ENCODE measurements at places on chromosomes 4 and X.

DNA sequence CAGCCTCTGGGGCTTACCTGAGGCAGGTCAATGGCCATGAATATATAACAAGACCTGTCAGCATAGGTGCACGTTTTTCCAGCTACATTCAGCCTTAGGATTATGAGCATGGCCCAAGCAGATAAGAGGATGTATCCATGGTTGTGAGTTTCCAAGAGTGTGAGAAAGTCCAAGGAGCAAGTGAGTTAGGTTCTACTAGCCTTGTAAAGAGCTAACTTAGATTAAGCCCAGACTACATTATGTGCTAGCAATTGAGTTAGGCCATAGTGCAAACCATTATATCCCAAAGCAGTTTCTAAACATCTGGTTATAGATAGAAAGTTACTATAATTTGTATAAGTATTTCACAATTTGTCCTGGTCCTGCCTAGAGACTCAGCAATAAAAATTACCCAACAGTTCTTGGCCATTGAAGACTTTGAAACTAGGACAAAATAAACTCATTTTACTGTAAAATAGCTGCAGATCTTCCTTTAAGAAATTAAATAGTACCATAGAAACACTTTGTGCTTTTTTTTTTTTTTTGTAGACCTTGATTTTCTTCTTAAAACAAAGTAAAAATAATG is 312.0 kb downstream of the CAMK2D start:
- no peak for DNase-seq

DNA sequence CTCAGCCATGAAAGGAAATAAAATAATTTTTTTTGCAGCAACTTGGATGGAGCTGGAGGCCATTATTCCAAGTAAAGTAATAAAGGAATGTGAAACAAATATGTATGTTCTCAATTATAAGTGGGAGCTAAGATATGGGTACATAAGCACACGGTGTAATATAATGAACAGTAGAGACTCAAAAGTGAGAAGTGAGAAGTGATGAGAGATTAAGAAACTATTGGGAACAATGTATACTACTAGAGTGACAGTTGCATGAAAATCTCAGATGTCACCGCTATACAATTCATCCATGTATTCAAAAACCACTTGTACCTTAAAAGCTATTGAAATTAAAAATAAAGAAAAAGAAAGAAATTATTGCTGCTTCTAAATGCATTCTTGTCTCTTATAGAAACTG is 182.9 kb upstream of the TACR3 start:
- no peak for DNase-seq

DNA sequence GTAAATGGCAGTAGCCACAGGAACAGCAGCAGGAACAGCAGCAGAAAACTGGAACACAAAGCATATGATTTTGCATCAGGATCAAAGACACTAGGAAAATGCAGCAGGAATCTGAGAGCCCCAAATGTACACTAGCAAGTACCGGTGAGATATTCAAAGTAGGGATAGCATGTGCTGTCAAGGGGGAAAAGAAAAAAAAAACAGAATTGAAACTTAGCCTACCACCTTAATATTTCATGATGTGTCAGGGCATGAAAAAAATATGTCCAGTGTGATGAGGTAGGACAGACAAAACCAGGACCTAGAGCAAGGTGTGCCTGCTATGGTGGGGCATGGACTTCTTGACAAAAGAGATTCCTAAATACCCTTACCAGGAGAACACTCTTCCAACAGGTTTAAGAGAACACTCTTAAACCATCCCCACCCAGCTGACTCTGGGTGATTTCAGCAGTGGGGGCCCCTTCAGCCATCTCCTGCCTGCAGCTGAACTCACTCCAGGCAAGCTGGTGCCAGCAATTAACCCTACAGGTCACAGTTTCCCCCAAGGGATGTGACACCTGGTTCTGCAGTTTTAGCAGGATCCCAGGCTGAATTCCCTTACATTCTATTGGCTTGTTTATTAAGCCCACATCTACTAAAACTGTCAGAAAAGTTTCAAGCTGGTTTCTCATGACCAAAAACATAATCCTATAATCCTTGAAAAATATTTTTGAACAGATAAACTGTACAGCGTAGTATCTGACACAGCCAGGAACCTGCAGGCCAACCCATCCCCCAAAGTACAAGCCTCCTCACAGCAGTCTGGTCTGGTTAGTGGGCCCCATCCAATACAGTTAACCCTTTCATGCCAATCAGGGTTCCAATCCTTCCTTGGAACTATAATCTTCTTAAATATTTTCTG is 62.9 kb upstream of the FMR1 start:
- DNase-seq = no peak

- no peak for DNase-seq
These were observed 91.3 kb downstream of the RASGEF1B start for GRCh38 chr4:81380437-81380836.

- no peak for DNase-seq
These were observed 36.2 kb upstream of the PROM1 start for GRCh38 chr4:16119981-16120380.

DNA sequence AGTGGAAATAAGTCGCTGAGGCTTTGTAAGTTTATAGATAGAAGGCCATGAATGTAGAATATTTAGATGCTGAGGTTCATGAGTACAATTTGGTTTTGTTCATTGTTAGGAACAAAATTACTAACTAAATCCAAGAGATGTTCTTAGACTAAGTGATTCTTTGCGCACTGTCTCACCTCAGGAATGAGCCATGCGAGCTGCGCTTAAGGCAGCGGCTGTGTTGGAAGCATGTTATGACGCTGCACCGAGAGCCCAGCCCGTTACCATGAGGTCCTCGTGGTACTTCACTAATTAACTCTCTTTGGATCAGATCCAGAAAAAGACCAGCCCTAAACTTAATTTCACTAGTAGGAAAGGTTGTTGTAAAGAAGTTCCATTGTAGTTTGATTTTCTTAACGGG is 166.2 kb downstream of the RAPGEF2 start:
- no peak for DNase-seq
